CD4-positive, alpha-beta T cell treated with Interferon gamma for 1 hour (primary cell): ENCODE measurements at places on chromosomes 1 and 21.

DNA sequence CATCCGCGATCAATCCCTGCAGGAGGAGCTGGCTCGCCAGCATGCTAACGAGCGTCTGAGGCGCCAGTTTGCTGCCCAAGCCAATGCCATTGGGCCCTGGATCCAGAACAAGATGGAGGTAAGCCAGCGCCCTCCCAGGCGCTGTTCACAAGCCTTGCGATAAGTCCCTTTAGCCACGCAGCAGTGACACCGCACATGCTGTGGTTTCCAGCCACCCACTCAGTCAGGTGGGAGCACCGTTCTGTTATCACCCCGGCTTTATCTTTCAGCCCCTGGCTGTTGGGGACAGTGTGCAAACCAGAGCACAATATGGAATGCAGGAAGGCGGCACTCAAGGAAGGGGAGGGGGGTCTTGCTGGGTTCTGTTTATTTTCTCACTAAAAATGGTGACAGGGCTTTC is 41.1 kb upstream of the MTR start:
- DNase-seq: no peak

- no peak for DNase-seq
Observed at GRCh38 chr1:53913352-53914033, 19.5 kb downstream of the DIO1 start.

GRCh38 chr1:202952818-202953217 is 5.3 kb downstream of the ADIPOR1 start:
- peak; percentile 57 for DNase-seq

DNA sequence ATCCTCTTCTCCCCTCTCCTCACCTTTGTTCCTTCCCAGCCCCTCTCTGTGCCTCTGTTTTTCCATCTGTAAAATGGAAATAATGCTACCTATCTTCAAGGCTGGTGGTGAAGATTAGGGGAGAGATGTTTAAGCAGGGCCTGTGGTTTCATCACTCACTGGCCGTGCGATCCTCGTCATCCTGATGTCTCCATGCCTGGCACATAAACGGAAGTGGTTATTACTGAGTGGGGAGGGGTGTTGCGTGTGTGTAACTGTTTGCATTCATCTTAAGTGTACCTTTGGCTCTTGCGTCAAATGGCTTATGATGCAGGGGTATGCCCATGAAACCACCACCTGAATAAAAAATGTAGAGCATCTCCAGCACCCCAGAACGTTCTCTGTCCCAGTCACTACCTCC is 17.2 kb upstream of the C1QA start:
- DNase-seq: no peak

- no peak for DNase-seq
Observed at GRCh38 chr1:115337633-115338456, at the start of gene NGF. Gene NGF (minus strand): TSS chr1:115338249. CDS start chr1:115286795, 51,454 bp downstream.

GRCh38 chr1:112001436-112001835 is 12.0 kb upstream of the KCND3 start:
- DNase-seq: no peak

DNA sequence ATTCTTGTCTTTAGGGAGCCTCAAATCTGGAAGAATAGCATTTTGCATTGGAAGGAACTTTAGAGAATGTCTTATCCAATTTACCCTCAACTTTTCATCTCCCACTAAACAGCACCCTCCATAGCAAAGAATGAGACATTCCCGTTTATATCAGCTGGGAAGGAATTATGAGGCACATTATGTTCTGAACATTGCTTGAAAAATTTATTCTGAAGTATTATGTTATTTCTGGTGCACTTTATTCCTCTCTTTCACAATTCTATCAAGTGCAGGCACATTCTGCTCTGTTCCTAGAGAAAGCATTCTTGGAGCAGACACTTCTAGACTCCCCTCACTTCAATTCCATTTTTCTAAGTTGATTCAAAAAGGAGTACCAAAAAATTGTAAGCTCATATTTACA is 147.9 kb downstream of the EDEM3 start:
- DNase-seq: no peak

GRCh38 chr21:19320291-19320690 is 916.7 kb upstream of the TMPRSS15 start:
- DNase-seq: no peak

GRCh38 chr21:45598666-45599065 is 44.9 kb upstream of the PCBP3 start:
- no peak for DNase-seq

DNA sequence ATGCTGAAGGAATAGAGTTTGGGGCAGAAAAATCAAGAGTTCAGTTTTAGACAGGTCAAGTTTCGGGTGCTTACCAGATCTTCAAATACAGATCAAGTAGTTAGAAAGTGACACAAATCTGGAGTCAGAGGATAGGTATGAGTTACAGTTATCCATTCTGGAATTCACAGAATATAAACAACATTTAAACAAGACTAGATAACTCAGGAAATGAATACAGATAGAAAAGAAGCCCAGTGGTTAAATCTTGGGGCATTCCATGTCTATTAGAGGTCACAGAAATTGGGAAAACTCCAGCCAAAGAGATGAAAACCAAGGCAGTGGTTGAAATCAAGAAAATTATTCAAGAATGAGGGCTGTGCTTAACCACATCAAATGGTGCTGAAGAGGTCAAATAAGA is 187.0 kb upstream of the HP1BP3 start:
- no peak for DNase-seq

- DNase-seq: no peak
Observed at GRCh38 chr1:212484701-212485570, 52.2 kb downstream of the NENF start.

DNA sequence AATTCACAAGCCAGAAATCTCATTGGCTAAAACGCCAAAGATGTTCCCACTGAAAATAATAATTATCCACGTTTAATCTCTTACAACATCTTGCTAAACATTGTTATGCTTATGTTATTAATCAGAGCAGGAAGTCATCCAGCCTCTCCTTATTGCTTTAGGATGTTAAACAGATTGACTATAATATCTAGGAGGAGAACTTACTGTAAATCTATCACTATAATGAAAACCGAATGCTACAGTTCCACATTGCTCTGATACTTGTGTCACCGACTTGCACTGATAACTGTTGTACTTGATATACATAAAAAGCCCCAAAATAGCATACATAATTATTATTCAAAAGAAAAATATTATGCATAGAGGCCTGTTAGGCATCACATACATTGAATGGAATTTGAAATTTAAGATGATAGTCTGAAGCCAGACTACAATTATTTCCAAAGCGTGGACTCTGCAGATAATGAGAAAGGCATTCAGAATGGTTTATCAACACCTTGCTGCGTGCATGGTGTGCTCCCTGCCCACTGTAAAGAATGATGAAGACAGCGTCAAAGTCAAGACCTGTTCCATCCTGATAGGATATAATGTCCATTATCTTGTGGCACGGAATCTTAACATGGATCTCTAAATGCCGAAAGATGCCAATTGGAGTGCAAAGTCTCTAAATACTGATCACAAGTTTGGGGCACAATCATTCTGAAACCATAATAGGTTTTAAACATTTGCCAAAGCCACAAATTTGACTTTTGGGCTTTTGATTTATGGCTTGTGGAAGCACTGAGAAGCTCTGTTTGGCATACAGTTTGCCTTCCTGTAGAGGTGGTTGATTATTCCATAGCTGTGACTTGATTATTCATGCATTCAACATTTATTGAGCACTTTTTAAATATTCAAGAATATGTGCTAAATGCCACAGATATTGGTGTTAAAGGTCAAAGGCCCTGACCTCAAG is 71.3 kb downstream of the CRB1 start:
- DNase-seq: no peak
